ENCODE measurements at places on chromosomes 12 and 14. TPM values are rescaled to one million over a fixed set of nuclear protein-coding genes. Genes with fewer than 3 reads are reported as not detected.

DNA sequence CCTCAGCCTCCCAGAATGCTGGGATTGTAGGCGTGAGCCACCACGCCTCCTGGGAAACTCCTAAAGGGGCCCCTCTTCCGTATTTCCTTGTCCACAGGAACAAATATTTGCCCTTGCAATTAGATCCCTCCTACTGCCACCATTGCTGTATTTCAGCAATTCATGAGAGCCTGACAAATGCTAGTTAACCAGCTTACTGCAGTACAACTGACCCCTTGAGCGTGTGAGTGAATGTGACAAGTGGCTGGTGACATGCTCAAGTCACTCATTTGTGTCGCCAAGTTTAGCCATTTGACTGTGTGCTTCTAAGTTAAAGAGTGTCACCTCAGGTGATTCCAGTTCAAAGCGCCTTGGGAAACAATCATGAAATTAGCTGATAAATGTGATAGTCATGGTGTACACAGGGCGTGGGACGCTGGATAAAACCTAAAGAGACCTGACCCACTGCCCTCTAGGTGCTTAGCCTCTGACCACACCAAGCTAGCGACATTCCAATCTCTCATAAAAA, 56.1 kb upstream of the MAP1LC3B2 start:
- no peak for DNase-seq

DNA sequence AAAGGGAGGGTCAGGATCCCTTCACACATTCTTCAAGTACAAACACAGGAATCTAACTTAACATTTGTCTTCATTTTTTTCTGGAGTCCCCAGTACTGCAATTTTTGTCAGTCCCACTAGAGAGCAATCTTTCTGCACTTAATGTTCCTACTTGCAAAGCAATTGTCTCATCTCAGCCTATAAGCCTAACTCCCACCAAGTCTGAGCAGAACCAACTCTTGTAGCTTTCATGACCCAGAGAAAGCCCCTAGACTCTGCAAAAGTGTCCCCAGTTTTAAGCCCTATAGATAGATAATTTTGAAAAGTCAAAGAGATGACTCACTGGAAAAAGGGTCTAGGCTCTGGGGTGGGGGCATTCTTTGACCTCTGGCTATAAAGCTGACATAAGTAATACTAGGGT, 1.8 kb upstream of the ZBTB39 start:
- peak; percentile 40 for DNase-seq

DNA sequence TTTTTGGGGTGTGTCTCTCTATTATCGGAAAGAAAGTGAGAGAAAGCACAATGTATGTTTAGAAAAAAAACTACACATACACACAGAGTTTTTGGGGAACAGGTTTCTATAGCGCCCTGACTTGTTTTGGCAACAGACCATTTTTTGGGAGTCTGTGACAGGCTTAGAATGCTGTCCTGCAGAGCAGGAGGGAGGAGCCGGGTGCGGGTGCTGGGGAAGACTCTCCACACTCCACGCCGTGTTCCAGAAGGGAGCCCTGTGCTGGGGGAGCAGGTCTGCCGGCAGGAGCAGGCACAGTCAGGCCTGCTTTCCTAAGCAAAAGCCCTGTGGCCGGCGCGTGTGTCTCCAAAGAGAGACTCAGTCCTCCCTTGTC, 26.5 kb downstream of the CD9 start:
- DNase-seq = no peak

DNA sequence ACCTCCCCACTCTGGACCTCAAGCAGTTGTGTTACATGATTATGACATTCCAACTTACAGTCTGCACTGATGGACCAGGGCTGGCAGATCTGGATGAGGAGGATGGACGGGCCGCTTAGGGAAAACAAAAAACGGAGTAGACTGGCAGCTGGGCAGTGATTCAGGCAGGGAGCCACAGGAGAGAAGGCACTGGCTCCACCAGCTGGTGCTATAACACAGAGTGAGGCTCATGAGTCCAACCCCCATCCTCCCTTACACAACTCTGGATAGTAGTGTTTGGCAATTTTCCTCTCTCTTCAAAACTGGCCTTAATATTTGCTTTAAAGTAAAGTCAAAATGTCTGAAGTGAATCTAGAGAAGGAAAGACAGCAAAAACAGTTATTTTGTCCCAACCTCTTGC, 9.7 kb upstream of the RIC8B start:
- DNase-seq = no peak

- DNase-seq = no peak
Observed at GRCh38 chr12:52130711-52131110, 51.2 kb downstream of the SMIM41 start.

The SIX4 gene
- 26.3 TPM for polyA plus RNA-seq

The FAM234B gene
- polyA plus RNA-seq = 4.1 TPM

DNA sequence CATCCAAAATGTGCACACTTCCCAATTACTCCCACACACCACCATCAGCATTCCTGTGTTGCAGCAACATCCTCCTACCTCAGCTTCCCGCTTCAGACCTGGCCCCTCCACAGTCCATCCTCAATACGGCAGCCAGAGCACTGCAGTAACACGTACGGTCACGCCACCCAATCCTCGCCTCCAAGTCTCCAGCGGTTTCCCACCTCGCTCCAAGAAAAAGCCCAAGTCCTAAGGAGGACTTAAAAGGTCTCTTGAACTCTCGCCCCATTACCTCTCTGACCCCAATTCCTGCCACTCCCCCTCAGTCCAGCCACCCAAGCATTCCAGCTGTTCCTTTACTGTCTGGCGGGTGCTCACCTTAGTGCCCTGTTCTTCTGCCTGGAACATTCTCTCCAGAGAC, 12.0 kb downstream of the FBXO21 start:
- DNase-seq = no peak

DNA sequence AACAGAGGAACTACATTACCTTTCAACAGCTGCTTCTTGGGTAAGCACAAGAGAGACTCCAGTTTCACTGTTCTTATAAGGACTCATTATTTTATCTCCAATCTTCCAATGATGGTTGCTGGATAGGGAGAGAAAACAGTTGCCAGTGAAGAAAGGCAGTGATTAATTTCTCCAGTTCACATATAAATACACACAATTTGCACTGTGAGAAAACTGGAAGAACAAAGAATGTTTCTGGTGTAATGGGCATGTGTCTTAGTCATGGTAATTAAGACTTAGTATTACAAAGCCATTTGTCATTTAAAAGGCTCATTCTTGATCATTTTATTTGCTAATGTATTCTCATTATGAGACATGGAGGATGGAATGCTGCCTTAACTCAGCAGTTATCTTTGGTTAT, 78.0 kb upstream of the FAR2 start:
- DNase-seq = no peak

GRCh38 chr14:101797856-101798255, 36.3 kb downstream of the PPP2R5C start:
- DNase-seq = no peak

DNA sequence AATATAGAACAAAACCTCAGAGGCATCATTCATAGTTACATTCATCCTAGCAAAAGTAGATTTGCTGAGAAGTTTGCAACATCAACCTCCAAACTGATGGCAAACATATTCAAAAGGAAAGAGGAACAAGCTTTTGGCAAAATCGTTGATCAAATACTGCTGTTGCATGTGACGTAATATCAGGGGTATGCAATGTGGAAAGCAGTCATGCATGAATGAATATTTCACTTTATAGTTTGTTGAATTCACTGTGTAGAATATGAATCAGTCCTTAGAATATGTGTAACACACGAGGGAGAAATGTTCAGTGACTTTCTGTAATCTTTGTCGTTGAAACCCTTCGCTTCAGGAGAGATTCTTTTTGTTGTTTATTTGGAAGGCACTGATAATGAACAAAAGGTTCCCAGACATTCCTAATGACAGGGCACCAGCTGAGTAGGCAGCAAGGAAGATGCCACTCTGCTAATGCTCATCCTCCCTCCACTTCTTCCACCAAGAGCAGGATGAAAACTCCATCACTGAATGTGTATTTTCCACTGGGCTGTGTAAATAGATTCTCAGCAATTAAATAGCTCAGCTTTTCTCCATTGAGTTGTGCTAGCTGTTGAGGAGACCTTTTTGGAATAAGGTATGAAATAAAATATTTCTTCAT, 126.1 kb downstream of the PELI2 start:
- DNase-seq = no peak

The KLRK1 gene
- polyA plus RNA-seq = 0.48 TPM

GRCh38 chr14:103879118-103879569, 31.8 kb upstream of the PPP1R13B start:
- no peak for DNase-seq

- DNase-seq = no peak
Observed at GRCh38 chr14:100056964-100057795, 8.0 kb upstream of the EVL start.

DNA sequence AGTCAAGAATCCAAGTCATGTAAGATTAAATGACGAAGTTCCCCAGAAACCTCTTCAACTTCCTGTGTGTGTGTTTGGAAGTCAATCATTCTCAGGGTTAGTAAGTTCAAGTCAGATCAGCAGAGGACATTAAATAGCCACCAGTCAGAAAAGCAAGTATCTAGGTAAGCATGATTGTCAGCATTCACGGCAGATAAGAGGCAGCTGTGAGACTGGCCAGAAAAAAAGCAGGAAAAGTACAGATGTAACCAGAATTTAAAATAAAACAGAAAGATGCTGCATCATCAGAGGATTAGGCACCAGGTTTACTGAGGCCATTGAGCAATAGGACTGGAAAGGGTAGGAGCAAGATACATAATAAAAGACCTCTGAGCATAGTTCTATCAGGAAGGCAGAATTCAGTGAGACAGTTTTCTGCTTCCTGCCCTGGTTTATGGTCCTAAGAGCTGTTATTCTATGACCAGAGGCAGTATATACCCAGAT, 606.9 kb downstream of the FSCB start:
- DNase-seq = no peak

The DCAF4 gene
- 12.3 TPM for polyA plus RNA-seq

DNA sequence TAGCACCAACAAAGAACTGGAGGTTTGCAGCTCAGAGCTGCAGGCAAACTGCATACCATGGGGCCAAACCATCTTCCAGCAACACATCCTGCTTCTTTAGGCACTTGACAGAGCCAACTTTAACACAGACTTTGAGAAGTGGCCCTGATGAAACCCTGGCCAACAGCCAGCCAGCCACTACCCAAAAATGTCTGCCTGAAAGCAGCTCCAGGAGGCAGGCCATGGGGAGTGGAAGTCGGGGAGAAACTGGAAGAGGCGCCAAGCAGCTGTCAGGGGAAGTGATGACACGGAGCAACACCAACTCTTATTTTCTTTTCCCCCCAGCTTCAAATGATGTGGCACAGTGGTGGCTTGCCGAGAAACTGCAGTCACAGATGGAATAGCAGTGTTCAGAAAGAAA, 110.9 kb upstream of the PLXNC1 start:
- DNase-seq = no peak

DNA sequence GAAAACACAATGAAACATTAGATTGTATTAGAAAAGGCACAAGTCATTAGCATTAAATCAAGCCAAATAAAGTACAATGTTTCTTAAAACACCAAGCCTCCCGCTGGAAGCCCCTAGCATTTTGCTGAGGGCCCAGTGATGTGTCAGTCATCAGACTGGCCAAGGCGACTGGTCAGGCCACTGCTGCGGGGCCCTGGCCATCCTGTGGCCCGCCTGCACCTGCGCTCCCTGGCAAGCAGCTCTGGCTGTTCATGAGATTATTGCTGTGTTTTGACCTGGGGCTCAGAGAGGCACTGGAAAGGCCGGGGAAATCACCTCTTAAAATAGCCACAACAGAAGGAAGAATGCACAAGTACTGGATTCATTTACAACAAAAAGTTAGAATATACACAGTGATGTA, 24.2 kb upstream of the AMN start:
- no peak for DNase-seq

The ATG14 gene
- polyA plus RNA-seq = 18.1 TPM

The OGFOD2 gene
- polyA plus RNA-seq = 10.1 TPM

- no peak for DNase-seq
Observed at GRCh38 chr14:98290596-98290995, 981.4 kb downstream of the BCL11B start.

DNA sequence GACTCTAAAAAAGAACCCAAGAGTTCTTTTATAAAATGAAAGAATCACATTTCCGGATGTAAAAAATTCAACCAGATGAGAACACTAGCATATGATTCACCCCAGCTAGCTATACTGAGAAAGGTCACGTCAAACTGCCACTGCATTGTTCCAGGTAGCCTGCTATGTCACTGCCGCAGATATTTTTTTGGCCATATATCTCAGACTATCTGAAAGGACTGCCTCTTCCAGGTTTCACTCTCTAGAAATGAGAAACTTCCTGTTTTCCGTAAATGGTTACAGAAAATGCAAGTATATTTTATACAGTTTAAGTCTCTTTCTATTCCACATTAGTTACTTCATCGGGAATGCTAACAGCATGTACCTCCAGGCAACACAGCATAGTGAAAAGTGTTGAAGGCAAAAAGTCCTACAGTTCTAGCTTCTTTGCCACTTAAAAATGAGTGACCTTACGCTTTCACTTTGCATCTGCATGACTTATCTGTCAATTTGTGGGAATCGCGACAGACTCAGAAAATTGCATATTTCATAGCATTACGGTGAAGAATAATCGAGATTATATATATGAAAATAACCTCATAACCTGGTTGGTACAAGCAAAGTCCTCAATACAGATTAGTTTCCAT, 105.2 kb downstream of the MED13L start:
- no peak for DNase-seq

- no peak for DNase-seq
Observed at GRCh38 chr12:123659996-123660727, 10.8 kb upstream of the TCTN2 start.

The KRT75 gene
- not detected for polyA plus RNA-seq

- peak; percentile 57 for DNase-seq
Observed at GRCh38 chr12:70576341-70577282, 60.6 kb downstream of the PTPRB start.

The OVCH1 gene
- polyA plus RNA-seq = 0.54 TPM

The PLEKHD1 gene
- 0.62 TPM for polyA plus RNA-seq

DNA sequence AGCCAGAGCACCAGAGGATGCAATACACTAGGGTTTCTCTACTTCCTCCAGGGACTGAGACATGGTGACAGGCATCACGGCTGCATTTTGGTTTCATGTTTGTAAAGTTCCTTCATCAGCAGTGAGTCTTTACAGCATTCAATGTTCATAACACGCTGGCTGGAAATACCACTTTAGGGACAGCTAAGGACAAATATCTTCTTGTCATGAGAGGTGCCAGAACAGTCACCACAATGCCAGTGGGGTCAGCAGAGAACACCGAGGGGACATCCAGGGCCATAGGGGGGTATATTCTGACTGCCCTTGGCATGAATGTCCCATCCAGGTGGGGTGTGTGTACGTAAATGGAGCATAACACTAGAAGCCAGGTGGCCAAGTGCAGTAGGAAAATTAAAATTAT, 72.3 kb downstream of the CCDC60 start:
- no peak for DNase-seq

GRCh38 chr12:46454981-46455380, 82.4 kb upstream of the SLC38A2 start:
- no peak for DNase-seq
